ENCODE measurements at places on chromosomes 7 and 10. TPM values are rescaled to one million over a fixed set of nuclear protein-coding genes. Genes with fewer than 3 reads are reported as not detected.

GRCh38 chr10:26238378-26238777 is 21.8 kb downstream of the GAD2 start:
- DNase-seq, result no peak

DNA sequence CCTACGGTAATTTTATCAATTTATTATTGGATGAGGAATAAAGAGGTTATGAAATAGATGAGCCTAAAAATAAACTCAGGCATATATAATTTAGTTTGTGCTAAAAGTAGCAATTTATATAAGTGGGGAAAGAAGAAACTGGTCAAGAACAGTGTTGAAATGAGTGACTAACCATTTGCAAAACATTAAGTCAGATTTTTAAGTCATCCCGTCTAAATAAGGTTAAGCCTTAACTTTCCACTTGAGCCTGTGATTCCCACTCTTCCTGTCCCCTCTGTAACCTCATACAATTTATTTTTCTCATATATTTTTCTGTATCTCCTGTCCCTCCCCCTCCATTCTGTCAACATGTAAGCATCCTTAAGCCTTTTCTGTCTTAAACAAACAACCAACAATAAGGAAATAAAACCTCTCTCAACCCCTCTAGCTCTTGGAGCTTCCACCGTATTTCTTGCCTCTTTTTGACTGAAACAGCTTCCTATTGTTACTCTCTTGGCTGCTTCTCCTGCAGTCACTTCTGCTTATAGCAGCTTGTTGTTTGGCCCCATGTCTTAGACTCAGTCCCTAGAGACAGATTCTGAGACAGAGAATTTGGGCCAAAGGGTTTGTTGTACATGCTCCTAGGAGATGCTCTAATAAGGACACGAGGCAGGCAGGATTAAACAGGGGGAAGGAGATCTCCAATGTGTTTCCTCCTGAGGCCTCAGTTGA is 109.7 kb downstream of the GNAI1 start:
- no peak for DNase-seq

DNA sequence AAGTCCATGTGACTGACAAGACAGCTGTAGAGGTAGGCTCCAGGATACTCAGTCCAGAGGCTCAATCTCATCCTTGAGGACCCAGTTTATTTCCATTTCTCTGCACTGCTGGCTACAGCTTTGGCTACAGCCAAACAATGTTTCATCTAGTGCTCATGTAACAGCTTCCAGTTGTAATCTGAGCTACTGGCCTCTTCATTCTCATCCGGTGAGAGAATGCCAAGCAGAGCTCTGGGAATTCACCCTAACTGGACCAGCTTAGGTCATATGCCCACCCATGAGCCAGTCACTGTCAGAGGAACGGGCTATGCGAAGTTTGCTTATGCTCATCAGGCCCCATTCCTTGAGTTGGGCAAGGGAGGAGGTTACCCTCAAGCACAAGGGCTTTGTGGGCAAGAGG is 192.9 kb downstream of the EVX1 start:
- peak; percentile 32 for DNase-seq

DNA sequence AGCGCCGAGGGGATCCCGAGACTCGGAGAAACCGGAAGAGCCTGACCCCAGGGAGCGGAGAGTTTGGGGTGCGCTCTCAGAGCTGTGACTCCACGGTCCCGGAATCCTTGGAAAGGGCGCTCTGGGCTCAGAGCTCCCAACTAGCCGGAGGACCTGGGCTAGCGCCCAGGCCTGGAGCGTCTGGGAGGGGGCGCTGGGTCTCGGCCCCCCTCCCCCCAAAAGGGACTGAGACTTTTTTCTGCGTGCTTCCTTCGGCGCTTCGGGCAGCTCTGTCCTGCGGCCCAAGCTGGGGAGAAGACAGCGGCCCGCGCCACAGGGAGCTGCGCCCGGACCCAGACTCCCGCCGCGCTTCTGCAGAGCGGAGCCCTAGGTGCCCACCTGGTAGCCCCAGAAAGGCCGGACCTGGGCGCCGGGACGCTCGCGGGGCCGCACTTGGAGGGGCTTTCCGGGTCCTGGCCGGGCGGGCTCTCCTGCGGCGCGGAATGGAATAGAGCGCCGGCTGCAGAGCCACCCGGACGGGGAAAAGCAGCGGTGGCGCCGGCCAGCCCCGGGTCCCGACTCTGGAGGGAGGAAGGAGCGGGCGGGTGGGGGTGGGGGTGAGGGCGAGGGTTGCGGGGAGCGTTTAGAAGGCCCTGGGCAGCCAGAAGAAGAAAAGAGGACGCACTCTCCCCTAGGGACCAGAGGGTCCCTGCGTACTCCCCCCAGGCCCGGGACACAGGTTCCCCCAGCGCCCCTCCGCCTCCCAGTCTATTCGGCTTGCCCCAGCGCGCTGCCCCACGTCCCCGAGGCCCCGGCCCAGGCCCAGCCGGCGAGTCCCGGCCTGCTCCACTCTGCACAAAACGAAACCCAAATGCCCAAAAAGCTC is 4.7 kb downstream of the ZNF503 start:
- DNase-seq, result no peak

GRCh38 chr10:55509168-55509567 is 708.1 kb upstream of the PCDH15 start:
- DNase-seq, result no peak

DNA sequence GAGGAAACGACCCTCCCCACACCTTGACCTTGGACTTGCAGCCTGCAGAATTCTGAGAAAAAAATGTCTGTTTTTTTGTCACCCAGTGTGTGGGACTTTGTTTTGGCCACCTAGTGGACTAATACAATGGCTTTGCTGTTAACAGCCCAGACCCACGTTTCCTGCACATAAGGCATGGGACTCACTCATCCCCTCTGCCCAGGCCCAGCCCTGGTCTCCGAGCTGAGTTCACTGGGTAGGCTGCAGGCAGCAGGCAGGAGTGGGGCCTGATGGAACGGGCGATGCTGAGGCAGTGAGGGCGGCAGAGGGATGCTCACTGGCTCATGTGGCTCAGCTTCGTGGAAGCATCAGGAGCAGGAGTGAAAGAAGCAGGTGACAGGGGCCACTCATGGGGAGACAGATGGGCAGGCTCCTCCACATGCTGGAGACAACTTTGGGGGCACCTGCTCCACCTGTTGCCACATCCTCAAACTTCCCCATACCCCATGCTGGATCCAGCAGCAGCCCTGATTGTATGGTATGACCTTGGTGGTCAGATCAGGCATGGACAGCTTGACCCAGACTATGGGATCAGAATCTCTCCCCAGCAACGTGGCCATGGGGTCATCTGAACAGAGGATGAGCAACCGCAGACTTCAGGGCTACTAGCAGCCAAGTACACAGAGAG is 65.8 kb upstream of the ANTXRL start:
- DNase-seq, result no peak

DNA sequence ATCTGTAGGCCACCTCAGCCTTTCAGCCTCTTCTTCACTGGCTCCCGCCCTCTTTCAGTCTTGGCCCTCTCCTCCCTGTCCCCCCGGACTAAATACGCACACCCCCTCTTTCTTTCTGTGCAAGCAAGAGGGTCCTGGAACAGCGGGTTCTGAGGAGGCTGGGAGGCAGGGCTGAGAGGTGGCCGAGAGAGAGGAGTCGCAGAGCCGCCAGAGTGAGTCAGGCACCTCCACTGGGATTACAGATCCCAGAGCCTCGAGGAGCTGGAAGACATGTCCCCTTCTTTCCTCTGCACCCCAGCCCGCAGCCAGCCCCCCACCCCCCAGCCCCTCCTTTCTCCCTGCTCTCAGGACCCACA is 182 bp downstream of the CCDC136 start:
- DNase-seq, result no peak

DNA sequence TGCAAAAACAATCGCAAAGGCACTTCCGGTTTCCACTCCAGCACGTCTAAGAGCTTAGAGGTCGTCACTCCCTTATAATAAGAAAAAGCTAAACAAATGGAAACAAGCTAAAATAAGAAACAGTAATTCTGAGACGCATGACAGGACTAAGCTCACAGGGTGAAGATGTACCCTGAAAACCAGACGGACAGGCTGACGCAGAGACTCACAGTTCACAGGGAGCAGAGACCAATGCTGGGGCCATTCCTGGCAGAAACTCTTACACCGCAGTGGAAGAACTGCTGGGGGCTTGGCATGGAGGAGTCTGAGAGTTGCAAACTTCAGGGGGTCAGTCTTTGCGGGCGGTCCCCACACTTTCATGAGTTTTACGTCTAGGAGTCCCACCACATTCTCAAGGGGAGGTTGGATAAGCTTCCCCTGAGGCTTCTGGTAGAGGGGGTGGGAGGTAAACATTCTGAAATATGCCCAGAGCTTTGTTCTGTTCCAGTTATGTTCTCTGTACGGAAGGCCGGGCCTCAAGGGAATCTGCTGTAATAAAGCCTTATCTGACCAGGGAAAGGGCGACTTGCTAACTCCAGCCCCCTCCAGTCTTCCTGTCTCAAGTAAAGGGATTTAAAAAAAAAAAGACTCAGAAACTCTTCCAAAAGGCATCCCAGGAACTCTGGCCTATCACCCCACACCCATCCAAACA is 47.8 kb downstream of the BRI3 start:
- no peak for DNase-seq

DNA sequence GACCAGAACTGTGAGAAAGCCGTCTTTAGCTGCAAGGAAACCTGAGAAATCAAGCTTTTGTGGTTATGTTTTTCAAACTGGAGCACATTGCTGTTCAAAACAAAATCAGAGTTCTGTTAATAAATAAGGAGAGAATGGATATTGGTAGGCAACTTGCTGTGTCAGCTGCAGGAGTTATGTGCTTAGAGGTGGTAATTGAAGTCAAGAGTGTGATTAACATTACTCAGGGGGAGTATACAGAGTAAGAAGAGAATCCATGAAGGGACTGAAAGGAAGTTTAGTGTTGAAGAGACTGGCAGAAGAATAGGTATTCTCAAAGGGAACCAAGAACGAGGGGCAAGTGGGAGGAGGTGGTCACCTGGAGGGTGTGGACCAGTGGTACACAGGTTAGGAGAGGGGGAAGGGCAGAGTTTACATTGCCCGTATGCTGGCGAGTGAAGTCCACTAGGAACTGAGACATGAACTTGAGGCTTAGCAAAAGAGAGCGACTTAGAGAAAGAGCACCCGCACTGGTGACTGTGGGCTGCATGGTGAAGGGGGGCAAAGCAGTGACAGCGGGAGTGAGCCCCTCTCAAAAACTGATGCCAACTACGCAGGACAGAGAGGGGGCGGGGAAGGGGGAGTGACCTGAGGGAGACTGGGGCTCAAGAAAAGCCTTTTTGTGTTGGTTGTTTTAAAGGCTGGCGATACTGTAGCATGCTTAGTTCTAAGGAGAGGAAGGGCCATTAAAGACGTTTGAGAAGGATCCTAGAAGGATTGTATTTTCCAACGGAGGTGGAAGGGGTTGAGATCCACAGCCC is 80.0 kb downstream of the SDK1 start:
- DNase-seq, result peak; percentile 29

GRCh38 chr10:108653531-108653930 is 1269.8 kb downstream of the XPNPEP1 start:
- DNase-seq, result no peak

GRCh38 chr10:105707603-105708002 is 1066.5 kb downstream of the SORCS3 start:
- DNase-seq, result no peak

GRCh38 chr7:105611856-105612775 is 30.8 kb upstream of the EFCAB10 start:
- DNase-seq, result peak; percentile 19

- DNase-seq, result no peak
Observed at GRCh38 chr7:70884809-70885208, 247.1 kb upstream of the GALNT17 start.

GRCh38 chr7:11332186-11332864 is 358.7 kb downstream of the PHF14 start:
- DNase-seq, result no peak

GRCh38 chr10:62414359-62414758 is 40.2 kb downstream of the ZNF365 start:
- DNase-seq, result no peak

DNA sequence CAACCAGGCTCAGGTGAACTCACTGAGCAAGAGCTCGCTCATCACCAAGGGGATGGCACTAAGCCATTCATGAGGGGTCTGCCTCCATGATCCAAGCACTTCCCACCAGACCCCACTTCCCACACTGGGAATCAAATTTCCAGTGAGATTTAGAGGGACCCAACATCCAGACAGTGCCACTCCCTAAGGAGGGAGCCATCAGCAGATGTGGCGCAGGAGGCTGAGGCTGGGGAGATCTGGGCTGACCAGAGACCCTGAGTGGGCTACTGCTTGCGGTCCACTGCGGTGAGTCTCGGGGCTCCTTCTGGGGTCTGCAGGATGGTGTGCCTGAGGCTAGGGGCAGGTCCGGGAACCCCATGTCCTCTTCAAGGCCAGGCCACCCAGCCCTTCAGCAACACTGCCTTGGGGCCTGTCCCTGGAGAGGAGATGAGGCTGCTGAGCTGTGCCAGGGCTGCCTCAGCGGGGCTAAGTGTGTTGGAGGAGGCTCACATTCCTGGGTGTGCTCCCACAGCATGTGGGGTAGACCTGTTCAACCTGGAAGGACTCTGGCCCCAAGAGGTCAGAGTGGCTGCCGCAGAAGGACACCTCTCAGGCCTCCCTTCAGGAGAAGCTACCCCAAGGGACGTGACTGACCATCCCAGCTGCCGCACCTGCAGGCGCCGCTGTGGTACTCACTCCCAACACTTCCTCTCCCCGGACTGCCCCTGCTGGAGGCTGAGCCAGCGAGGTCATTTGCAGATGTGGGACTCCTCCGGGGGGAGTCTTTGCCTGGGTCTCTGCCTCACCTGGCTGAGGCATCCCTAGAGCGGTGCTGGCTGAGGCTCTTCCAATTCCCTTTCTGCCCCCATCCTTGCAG is 22.3 kb upstream of the PCBD1 start:
- no peak for DNase-seq

GRCh38 chr7:21059069-21059468 is 272.4 kb upstream of the SP8 start:
- DNase-seq, result no peak

DNA sequence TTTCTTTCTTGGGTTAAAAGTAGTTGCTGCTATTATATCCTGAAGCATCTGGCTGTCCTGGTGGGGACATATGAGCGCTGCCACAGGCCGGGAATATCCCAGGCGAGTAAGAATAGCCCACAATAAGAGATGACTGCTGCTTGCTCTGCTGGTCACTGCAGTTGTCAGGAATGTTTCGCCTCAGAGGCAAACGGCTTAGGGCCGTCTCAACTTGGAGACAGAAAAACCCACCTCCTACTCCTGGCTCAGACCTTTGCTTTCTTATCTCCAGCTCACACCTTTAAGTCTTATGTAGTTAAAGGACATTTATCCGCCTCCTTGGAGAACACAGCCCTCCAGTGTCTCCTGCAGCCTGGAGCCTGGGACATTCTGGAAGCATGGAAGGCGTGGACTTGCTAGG is at the start of gene GJD4:
Gene GJD4, plus strand, starts transcription at position 151 of the 400 bp plus-strand sequence. Its CDS starts 227 bp downstream, at position 378.
- no peak for DNase-seq

GRCh38 chr7:142353147-142354060 is 95.5 kb upstream of the PRSS58 start:
- DNase-seq, result no peak

Gene ARHGAP22
- 19.7 TPM for total RNA-seq

Gene RNLS
- 27.7 TPM for total RNA-seq

Gene PNLIPRP1
- not detected for total RNA-seq

Gene WNT8B
- total RNA-seq, result not detected

Gene SLC39A12
- total RNA-seq, result not detected

Gene DKK1
- total RNA-seq, result 2.7 TPM

Gene SDHAF3
- total RNA-seq, result 6.4 TPM

Gene STEAP1
- 13.4 TPM for total RNA-seq

Gene OR9A2
- total RNA-seq, result not detected

Gene LZTS2
- total RNA-seq, result 72.9 TPM
